ENCODE measurements at places on chromosomes 16 and 17.

- no peak for DNase-seq
These were observed 31.8 kb upstream of the AXIN2 start for GRCh38 chr17:65593092-65593854.

- DNase-seq = no peak
These were observed 2.5 kb downstream of the ADAT1 start for GRCh38 chr16:75620326-75621169.

DNA sequence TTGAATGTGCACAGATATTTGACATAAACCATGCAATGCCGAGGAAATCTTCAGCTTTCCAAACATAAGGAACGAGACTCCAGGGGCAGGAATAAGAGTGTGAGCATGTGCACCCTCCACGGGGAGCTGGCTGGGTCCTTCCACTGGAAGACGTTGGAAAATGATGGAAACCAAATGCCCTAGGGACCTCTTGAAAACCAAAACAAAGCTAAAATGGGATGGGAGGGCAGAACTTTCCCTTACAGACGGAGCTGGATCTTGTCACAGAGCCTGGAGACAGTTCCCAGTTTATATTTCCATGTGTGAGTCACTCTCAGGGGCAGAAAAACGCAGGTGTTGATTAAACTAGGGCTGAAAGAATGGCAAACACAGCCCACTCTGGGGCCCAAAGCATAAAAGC is 34.4 kb upstream of the DNAH17 start:
- DNase-seq = no peak

GRCh38 chr17:73069841-73070240 is 22.6 kb downstream of the SLC39A11 start:
- DNase-seq = no peak

- DNase-seq = no peak
These were observed 29.9 kb upstream of the CLEC18B start for GRCh38 chr16:74450967-74451760.

DNA sequence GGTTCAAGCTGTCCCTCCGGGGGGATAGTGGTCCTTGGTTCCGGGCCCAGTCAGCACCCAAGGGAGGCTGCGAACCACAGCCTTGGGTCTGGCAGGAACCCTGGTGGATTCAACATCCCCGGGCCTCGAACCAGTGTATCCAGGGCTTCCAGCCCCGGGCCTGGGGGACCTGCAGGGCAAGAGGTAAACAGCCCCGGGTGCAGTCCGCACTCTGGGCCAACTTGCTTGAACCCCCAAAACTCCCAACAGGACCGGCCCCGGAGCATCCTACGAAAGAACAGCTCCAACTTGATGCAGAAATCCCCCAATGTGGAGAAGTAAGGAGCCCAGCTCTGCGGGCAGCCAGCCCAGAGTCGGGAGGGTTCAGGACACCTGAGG is 1.5 kb upstream of the NEURL4 start:
- DNase-seq = no peak

GRCh38 chr17:74339537-74340195 is 13.6 kb downstream of the KIF19 start:
- DNase-seq = no peak

GRCh38 chr16:28574925-28575324 is 21.2 kb downstream of the SGF29 start:
- DNase-seq = no peak

DNA sequence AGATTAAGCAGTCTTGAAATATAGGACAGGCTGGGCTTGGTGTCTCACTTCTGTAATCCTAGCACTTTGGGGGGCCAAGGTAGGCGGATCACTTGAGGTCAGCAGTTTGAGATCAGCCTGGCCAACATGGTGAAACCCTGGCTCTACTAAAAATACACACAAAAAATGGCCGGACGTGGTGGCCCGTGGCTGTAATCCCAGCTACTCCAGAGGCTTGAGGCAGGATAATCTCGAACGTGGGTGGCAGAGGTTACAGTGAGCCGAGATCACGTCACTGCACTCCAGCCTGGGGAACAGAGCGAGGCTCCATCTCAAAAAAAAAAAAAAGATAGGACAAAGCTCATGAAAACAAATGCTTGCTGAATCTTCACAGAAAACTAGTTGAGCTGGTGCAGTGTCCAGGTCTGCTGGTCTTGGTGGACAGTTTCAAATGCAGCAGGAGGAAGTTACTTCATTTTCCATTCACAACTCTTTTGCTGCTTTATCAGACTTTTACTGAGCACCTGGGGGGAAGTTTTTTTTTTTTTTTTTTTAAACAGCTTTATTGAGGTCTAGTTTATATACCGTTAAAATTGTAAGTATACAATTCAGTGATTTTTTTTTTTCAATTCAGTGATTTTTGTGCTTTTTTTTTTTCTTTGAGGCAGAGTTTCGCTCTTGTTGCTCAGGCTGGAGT is 45.2 kb downstream of the SNX29 start:
- DNase-seq = peak; percentile 59

- no peak for DNase-seq
These were observed 20.1 kb downstream of the HBQ1 start for GRCh38 chr16:200388-200787.

GRCh38 chr16:26382586-26382985 is 684.1 kb upstream of the C16orf82 start:
- DNase-seq = no peak

DNA sequence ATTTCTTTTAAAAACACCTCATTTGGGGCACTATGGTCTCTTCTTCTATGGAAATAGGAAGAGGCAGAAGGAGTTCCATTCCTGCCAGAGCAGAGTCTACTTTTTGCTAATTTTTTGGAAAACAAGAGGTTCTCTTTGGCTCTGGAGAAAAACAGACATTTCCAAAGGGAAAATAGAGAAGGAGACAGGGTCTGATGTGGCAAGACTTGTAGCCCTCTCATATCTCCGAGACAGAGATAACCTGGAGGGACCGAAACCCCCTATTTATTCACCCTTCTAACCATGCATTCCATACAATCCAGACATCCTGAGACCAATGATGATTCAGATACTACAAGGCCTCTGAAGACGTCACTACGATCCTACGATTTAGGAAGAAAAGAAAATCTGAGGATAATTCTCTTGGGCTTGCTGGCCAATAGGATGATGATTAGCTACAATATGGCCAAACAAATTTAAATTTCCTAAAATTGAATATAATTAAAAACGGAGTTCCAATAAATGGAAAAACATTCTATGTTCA is 70.2 kb downstream of the HIC1 start:
- no peak for DNase-seq

- DNase-seq = no peak
These were observed 128.9 kb upstream of the GOT2 start for GRCh38 chr16:58863042-58863441.

- no peak for DNase-seq
These were observed 190.7 kb downstream of the AXIN2 start for GRCh38 chr17:65370669-65371131.

DNA sequence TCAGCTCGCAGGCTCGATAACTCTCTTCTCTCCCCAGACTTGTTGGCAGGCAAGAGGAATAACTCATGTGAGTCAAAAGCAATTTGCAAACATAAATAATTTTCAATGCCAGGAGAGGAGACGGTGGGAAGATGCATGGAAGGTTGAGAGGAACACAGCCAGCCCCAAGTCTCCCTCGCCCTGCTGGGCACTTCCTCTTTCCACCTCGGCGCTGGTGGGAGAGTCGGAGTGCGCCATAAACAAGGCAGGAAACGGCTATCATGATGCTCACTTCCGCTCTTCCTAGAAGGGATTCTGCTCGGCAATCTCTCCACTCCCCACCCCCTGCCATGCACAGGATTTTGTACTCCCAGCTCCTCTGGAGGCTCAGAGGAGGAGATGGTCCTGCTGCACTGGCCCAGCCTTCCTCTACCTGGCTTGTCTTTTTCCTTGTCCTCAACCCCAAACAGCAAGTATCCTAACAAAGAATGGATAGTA is 13.0 kb downstream of the CBX4 start:
- no peak for DNase-seq

All from B cell (primary cell).